ENCODE measurements at places on chromosomes 7 and 10. TPM values are rescaled to one million over a fixed set of nuclear protein-coding genes. Genes with fewer than 3 reads are reported as not detected.

DNA sequence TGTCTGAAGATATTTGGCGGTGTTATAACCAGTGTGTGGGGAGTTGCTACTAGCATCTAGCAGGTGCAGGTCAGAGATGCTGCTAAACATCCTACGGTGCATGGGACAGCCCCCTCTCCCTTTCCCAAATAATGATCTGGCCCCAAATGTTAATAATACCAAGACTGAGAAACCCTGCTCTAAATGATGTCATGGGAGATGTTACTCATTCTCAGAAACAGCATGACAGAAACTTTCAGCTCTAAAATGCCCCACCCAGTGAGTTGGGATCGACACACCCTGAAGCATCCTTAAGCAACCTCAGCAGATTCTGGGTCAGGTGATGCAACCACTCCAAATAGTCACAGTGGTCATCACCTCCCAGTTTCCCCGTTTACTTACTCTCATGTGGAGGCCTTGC, 108.8 kb upstream of the MPP7 start:
- no peak for DNase-seq

SEMA3E gene
- 1.0 TPM for total RNA-seq

DNA sequence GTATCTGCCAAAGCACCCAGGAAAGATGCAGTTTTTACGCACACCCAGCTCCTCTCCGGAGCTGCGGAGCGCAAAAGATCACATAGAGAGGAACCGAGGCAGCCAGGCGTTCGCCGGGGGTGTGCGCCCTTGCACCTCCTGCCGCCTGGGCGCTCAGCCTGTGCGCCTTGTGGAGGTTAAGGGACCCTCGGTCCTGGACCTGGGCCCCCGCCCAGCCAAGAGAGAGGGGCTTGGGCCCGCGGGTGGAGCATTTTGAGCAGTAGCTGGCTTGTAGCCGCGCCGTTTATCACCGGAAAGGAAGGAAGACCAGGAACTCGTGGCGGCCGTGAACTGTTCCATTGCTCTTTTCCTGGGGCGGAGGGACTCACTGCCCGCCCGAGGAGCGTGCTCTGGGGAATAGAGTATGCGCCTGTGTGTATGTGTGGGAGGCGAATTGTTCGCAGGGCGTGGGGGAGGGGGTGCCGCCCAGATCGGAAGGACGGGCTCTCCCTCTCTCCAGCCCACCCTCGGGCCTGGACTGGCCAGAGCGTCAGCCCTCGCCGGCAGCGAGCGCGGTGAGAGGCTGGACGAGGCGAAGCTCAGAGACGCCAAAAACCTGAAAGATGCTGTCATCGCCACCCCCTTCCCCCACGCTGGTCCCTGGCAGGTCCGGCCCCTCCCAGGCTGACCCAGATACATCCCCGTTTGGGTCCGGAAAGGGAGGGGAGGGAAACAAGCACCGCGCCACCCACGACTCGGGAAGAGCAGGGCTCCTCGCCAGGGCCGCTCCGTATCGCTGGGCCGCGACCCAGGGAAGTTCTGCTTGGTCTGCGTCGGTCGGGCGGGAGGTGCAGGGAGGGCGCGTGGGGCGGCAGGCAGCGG, 1.2 kb upstream of the WNT2 start:
- peak; percentile 40 for DNase-seq

- no peak for DNase-seq
Observed at GRCh38 chr7:45938626-45939302, 17.7 kb upstream of the IGFBP3 start.

DNA sequence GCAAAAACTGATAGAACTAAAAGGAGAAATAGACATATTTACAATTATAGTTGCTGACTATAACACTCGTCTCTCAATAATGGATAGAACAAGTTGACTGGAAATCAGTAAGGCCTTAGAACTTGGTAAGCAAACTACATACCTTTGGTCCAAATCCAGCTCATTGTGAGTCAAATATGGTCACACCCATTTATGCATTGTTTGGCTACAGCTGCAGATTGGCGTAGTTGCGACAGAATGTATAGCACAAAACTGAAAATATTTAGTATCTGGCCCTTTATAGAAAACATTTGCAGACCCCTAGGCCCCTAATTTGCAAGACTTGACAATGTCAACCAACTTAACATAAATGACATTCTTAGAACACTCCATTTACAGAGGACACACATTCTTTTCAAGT, 103.6 kb upstream of the EGR2 start:
- DNase-seq, result no peak

DNA sequence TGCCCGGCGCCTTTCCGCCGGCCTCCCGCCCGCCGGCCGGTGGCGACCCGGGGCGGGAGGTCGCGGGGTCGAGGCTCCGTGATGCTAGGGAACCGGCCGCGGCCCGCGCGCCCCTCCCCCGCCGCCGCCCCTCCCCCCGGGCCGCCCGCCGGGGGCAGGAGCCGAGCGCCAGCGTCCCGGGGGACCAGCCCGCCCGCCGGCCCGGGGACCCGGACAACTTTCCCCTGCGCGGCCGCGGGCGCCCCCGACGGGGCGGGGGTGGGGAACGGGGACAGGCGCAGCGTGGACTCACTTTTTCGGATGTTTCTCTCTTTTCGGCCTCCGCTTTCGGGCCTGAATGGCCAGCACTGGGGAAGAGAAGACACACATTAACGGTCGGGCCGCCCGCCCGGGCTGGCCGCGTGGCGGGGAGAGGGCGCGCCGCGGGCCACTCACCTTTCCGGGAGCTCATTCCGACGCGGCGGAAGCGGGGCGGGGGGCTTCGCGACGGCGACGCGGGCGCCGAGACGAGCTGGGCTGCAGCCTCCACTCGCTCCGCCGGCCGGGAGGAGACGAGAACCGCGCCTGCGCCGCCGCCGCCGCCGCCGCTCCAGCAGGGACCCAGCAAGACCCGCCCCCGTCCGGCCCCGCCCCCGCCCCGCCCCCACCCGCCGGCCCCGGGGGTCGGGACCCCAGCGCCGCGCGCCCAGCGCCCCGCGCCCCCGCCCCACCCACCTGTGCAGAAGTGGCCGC, at the start of gene SRPK2:
SRPK2 (minus strand) TSS at position 566 of the 732 bp plus-strand sequence.
- DNase-seq, result peak; percentile 88

DNA sequence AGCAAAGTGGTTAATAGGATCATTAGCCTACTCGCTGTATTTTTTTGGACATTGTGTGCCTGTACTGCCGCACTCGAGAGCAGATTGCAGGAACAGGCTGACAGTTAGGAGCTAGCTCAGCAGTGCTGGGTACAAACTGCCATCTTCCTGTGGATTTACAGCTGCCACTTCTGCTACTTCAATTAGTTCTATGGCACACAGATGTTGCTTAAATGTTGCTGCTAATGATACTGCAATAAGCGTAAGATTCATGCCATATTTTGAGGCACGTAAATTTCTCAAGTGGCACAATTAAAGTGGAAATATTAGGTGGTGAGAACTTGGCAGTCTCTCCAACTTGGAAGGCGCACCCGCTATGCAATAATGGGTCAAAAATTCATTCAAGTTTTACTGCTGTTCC, 171.9 kb downstream of the EBF3 start:
- DNase-seq, result no peak

SAMD9 gene
- total RNA-seq, result 1.4 TPM

GRCh38 chr7:83872501-83872900, 223.6 kb upstream of the SEMA3E start:
- DNase-seq, result no peak

GATA3 gene
- total RNA-seq, result 0.31 TPM

DNA sequence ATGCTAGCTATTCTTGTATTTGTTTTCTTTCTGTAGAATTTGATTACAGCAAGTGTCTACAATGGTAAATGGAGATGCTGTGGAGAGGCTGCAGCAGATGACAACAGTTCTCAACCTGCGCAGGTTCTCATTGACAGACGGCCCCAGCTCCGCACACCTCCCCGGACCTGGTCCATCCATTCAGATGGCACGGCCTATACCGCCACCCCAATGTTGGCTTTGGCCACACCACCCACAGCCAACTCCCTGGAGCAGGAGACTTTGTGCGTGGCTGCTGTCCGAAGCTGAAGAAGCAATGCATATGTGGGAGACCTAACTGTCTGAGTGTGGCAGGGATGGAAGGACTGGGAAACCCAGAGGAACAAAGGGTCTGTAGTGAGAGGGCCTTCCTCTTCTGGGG, 116.4 kb upstream of the TCERG1L start:
- no peak for DNase-seq

SORCS3 gene
- total RNA-seq, result not detected

DNA sequence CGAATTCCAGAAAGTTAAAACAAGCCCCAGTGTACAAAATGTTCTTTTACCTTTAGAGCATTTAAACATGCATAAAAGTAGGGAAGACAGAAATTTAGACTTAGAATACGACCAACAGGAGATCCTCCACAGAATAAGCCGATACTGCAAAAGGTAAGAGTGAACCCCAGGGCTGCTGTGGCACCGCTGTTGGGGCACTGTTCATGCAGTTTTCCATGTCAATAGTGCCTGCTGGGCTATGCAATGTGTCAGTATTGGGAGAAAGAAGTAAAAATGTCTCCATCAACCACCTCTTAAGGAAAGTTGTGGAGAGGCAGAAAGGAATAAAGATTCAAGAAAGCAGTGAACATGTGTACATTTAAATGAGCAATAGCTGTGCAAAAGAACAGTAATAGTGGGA, 326.5 kb upstream of the SEMA3C start:
- DNase-seq, result no peak

ACADSB gene
- total RNA-seq, result 78.6 TPM

CFAP43 gene
- 0.12 TPM for total RNA-seq

SPDYE8 gene
- total RNA-seq, result not detected

STEAP1 gene
- total RNA-seq, result 12.5 TPM

TAS2R5 gene
- 0.43 TPM for total RNA-seq

DNA sequence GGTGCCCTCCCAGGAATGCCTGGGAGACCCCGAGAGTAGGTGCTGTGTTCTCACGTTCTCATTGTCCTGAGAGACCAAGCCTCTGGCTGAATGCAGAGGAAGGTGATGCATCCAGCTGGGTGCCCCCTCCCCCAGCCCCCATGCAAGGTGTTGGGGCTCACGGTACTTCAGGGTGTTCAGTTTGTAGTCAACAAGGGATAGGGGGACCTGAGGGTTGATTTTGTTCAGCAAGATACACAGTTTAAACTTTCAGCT, 60.4 kb upstream of the DUSP5 start:
- peak; percentile 17 for DNase-seq

GRCh38 chr10:62723375-62723774, 81.1 kb upstream of the ADO start:
- no peak for DNase-seq

PTPN20 gene
- 1.3 TPM for total RNA-seq

- no peak for DNase-seq
Observed at GRCh38 chr7:20980668-20981264, 194.1 kb upstream of the SP8 start.

- no peak for DNase-seq
Observed at GRCh38 chr10:121058082-121058481, 206.9 kb downstream of the WDR11 start.

TLL2 gene
- total RNA-seq, result 0.14 TPM

DNA sequence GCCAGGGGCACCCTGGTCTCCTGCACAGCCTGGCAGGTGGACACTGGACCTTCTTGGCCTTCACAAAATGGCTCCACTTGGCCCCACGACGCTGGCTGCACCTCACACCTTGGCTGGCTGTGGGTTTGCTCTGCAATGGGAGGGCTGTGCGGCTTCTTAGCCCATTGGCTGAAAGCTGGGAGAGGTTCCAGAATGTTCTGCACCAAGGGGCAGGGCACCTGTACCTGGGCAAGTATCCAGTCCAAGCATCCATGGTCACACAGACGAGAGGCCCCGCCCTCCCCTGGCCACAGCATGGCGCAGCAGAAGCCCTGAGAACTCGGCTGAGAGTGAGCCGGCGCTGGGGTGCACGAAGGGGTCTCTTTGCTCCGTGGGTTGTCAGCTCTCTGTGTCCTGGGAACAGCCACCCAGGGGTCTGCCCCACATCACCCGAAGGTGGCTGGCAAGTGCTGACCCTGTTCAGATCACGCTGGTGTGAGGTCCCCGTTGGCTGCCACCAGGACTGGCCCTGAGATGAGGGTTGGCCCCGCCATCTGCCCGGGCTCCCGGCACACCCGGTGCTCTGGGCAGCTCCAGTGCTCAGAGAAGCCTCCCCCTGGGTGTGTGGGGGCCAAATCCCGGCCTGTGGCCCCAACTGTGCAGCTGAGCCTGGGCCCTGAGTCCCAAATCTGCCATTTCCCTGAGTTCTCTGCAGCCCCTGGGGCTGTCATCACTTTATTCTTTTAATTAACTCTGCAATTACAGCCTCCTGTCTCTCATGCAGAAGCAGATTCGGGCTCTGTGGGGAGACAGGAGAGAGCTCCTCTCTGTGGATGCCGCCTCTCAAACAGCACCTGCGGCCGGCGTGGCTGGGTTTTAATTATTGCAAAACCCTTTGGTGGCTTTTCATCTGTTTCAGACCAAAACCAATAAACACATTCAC, 19.4 kb upstream of the ADGRA1 start:
- no peak for DNase-seq

DNA sequence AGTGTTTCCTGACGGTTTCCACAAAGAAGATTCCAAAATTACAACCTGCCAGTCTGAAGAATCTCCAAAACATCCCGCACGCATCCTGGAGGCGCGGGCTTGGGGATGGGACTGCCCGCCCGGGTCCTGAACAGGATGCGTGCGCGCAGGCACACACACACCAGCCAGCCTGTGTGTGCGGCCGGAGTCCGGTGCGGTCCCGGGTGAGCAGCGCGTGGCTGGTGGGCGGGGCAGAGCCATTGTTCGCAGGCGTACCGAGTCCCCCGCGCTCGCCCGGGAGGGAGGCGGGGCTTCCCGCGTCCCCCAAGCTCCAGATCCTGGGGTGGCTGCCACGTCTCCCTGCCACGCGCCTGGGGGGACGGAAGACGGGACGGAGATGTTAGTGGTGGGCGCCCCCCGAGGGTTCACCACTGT, 675 bp upstream of the SCD start:
- peak; percentile 68 for DNase-seq

CCL24 gene
- not detected for total RNA-seq

DNA sequence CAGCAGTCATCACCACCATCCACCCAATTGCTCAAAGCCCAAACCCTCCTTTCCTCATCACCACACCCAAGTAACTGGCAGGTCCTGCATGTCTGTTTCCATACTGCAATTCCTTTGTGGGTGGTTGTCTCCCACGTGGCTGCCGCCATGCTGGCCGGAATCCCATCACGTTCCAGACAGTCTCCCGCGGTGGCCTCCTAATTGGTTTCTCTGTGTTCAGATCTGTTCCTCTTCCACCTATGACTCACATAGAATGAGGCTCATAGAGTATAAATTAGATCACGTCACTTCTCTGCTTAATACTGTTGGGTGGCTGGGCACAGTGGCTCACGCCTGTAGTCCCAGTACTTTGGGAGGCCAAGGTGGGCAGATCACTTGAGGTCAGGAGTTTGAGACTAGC, 813.0 kb downstream of the TYW1 start:
- no peak for DNase-seq

LRRC18 gene
- not detected for total RNA-seq

- DNase-seq, result peak; percentile 93
Observed at GRCh38 chr7:98418636-98419315, 17.9 kb upstream of the BAIAP2L1 start.

COL17A1 gene
- total RNA-seq, result not detected

LLCFC1 gene
- total RNA-seq, result not detected

ARHGAP12 gene
- total RNA-seq, result 24.8 TPM

All from right lobe of liver (tissue), 6 donors.